ENCODE measurements at places on chromosomes 7 and 10.

DNA sequence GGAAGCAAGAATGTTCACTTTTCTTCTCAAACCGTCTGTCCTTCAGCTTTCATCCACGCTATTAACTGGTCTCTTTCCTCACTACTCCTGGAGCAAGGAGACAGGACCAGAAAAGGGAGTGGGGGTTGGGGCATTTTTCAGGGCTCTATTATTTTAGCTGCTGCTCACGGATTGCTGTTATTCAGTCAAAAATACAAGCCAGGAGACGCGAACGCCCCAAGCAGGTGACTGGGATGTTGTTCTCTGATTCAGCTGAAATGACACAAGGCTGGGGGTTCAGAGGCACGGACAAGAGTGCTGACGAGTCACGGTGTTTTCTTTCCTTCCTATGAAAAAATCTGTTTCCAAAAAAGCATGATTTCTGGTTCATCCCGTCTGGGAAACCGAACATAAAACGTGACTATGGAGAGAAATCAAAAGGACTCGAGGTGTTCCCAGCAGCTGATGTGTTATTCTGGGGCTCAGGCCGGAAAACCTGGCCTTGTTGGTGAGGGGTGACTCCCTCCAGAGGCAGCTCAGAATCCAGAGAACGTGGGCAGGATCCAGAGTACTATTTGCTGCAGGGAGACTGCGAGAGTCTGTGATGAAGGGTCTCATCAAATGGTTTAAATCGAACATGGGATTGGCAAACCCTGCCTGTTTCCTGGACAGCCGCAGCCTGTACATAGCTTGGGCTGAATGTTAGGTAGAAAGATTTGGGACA lies 3.5 kb upstream of the INHBA start:
- DNase-seq: no peak

- DNase-seq: no peak
Observed at GRCh38 chr7:85341121-85341520, 154.3 kb upstream of the SEMA3D start.

GRCh38 chr10:96322275-96322674 lies 18.0 kb downstream of the DNTT start:
- no peak for DNase-seq

- DNase-seq: no peak
Observed at GRCh38 chr10:103696411-103697145, 158.8 kb downstream of the SH3PXD2A start.

DNA sequence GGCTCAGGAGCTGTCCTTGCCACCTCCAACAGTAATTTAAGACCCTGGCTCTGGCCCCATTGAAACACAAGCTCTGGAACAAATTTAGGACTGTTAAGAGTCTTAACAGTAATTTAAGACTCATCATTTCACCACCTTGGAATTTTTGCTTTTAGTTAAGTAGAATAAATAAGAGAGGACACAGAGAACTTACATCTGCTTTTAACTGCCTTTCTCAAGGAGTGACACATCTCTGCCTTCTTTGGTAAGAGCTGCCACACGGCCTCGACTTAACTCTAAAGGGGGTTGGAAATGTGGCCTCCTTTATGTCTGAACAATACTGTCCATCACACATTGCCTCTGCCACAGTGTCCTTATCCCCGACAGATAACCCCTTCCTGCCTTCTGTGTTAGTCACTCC lies 77.9 kb downstream of the HERPUD2 start:
- DNase-seq: no peak

DNA sequence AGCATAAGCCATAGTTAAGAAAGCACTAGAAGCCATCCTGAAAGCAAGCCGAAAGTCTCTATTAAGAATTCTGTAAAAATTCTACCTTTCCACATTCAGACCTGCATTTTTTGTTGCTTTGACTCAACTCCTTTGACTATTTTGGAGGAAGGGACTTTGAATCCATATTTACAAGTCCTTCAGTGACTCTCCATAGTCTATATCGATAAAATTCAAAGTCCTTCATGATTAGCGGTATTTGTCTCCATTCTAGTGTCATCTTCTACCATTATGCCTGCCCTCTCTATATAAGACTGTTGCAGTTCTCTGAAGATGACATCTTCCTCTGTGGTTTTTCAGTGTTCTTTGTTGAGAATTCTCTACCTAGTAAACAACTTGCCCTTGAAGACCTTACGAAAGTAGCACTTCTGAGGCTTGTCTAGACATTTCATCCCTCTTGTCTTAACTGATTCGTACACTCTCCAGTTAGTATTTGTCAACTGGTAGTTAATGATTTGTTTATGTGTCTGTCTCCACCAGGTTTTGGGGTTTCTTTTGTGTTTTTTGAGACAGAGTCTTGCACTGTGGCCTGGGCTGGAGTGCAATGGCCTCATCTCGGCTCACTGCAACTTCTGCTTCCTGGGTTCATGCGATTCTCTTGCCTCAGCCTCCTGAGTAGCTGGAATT lies 1.7 kb downstream of the CCSER2 start:
- no peak for DNase-seq

DNA sequence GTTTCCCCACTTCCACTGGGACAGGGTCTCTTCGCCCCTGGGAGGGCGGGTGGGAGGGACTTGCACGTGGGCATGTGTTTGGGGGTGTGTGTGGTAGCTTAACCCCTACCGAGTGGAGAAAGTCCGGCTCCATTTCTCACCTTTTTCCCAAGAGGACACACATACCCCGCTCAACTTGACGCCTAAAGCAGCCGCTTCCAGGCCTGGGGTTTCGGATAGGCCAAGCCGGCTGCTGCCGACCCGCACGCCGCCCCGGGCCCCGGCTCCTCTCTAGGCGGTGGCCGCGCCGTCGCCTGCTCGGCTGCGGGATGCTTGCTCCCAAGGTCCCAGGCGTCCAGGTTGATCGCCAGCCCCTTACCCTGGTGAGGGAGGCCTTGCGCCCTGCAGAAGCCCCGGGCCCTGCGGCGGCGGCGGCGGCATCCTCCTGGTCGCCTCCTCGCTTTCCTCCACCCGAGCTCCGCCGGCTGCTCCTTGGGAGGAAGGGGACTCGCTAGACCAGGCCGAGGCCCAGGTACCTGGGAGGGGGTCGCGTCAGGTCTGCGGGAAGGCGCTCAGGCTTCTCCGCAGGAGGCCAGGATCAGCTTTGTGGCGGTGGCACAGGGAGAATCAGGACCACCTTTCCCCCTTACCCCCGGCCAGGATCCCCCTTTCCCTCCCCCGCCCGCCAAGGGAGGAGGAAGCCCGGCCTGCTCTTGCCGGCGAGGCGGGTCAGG lies 3.2 kb upstream of the GATA3 start:
- no peak for DNase-seq

DNA sequence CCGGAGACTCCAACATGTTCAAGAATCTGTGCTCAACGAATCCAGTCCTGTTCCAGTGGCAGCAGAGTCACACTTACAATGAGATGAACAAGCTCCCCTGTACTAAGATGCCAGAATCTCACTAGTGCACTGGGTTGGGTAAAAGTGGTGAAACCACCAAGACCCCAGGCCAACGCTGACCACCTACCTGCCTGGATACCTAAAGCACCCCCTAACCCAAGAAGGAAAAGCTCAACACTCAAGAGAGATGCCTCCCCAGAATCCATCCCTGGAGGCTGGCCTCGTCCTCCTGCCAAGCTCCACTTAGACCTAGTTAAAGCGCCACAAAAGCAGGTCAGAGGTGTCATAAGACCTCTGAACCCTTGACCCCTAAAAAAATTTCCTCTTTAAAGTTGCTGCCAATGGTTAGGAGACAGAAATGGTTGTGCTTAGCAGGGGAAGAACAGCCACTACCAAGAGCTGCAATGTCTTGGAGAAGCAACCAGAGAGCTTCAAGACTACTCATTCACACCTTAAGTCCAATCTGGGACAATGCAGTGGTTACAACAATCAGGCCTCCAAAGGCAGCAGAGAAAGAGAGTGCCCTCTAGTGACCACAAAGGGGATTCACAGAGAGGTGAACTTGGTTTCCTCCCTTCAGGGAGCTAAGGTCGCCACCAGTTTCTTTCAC lies 94.6 kb upstream of the MACROH2A2 start:
- DNase-seq: no peak

Measured in progenitor cell of endocrine pancreas (in vitro differentiated cells).